ENCODE measurements at places on chromosomes 12 and 14.

- DNase-seq: peak; percentile 35
These were observed 18.0 kb upstream of the NT5DC3 start for GRCh38 chr12:103858953-103859601.

DNA sequence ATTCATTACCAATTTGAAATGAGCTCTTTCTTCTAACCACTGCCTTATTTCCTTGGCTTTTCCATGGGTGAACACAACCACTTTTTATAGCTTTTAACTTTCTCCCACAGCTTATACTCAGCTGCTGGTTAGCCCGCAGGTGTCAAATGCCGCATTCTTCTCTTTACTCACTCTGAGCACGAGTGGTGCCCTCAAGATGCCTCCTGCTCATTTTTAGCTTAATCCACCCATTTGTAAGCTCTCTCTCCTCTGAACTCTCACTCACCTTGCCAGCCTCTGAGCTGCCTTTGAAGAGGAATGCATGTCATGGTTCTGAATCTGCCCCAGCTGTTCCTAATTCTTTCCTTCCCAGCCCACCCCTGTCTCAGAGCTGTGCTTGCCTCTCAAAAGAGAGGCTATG is 449.4 kb upstream of the PRICKLE1 start:
- DNase-seq: no peak

GRCh38 chr12:58064666-58065065 is 123.3 kb downstream of the ATP23 start:
- DNase-seq: no peak

DNA sequence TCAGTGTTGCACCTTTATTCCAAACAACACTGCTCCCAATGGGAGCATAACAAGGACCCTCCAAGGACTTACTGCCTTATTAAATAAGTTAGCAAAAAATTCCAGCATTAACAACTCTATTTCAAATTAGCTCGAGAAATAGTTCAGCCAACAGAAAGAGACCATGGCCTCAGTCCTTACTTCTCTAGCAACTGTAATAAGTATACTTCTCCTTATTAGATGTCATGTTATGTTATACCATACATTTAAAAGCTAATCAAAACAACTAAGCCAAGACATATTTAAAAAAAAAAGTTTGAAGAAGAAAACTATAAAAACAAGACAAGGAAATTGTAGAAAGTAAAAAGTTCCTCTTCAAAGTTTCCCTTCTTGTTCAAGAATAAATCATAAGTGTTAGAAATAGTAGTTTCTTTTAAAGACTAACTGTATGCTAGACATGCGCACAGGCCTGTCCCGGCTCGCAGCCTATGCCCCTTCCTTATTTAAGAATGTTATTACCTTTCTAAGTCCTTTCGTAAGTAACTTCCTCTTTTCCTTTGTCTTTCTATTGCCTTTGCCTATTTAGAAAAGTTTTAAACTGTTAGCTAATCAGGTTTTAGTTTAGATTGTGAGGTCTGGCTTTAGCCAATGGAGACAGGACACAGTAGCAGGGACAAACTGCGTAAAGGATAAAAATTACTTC is 68.6 kb downstream of the RESF1 start:
- no peak for DNase-seq

- no peak for DNase-seq
These were observed 447.2 kb downstream of the APAF1 start for GRCh38 chr12:99092100-99092851.
